Left ventricle myocardium superior (tissue), 1 donor: ENCODE measurements at places on chromosomes 13 and 19.

GRCh38 chr19:43318796-43319314 is 34.6 kb upstream of the CD177 start:
- no peak for DNase-seq

- no peak for DNase-seq
These were observed 686 bp downstream of the LENG8 start for GRCh38 chr19:54449701-54450069.

- DNase-seq, result no peak
These were observed 215.2 kb downstream of the NBEA start for GRCh38 chr13:35157143-35157755.

- no peak for DNase-seq
These were observed 367.3 kb downstream of the DCT start for GRCh38 chr13:94112227-94112626.

DNA sequence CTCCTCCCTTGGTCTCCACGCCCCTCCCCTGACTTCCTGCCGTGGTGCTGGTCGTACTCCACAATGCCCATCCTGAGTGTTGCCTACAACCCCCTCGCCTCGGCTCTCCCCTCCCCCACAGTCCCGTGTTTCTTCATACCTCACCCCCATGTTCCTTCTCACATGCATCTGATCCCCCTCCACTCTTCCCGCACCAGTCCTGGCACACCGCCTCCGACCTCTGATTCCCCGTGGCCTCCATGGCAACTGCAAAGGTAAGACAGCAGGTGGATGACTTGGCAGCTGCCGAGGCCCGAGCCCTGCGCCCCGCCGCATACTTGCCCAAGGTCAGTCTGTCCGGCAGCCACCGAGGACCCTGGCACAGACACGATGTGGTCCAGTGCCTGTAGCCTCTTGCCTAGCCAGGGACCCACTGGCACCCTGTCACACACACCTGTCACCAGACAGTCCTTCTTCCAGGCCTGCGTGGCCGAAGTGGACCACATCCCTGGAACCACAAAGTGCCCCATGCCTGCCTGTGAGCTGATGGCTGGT is 16.1 kb upstream of the SDHAF1 start:
- no peak for DNase-seq

DNA sequence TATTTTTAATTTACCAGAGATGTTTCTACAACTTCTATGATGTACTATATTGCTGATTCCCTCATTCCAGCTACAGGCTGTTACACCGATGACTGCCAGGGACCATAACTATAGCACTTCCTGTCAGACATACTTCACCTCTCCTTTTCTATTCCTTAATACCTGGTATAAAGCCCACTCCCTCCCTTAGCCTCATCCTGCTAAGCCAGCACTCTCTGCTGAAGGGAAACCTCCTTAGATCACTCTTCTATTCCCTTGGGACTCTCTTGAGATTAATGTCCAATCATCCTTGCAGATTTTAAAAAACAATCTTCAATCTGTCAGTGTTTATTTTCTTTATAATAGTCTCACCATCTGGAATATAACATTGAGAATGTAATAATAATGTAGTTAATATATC is 127.9 kb downstream of the DIAPH3 start:
- no peak for DNase-seq
